Activated T-helper 2 cell treated with anti-CD3 and anti-CD28 coated beads, Interferon-gamma antibody, Interleukin-2, Interleukin-4, amounts not matched to agents 10 μg/mL and 5 μg/mL and 100 μg/mL, durations not matched to agents 14 hours and 24 hours and 36 hours (primary cell): ENCODE measurements at places on chromosomes 3 and 15.

- no peak for DNase-seq
These were observed 116.9 kb downstream of the TP63 start for GRCh38 chr3:189748046-189748445.

DNA sequence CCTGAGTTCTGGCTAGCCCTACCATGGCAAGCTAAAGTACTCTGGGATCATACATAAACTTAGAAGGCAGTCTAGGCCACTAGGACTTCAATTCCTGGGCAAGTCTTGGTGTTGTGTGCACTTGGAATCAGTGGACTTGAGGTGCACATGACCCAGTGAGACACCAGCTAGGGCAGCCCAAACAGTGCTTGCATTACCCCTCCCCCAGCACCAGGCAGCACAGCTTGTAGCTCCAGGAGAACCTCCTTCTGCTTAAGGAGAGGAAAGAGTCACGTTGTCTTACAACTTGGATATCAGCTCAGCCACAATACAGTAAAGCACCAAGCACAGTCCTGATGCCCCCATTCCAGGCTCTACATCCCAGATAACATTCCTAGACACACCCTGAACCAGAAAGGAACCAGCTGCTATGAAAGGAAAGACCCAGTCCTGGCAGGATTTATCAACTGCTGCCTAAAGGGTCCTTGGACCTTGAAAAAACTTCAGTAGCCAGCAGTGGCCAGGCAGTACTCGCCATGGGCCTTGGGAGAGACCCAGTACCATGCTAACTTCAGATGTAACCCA is 57.2 kb downstream of the MYO9A start:
- no peak for DNase-seq

DNA sequence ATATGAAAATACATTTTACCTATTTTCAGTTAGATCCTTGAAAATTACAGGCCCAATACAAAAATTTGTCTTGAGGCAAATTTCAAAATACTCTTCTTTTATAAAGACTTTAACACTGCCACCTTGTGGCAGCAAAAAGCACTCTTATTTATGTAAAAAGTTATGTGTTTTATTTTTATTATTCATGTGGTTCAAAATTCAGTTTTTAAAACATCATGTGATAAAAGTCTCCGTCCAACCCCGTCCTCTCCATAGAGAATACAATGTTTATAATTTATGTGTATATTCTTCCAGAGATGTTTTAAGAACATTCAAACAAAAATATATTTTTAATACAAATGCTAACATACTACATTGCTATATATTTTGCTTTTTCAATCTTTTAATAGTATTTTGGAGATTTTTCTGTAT is 36.9 kb upstream of the TRIM59 start:
- no peak for DNase-seq

DNA sequence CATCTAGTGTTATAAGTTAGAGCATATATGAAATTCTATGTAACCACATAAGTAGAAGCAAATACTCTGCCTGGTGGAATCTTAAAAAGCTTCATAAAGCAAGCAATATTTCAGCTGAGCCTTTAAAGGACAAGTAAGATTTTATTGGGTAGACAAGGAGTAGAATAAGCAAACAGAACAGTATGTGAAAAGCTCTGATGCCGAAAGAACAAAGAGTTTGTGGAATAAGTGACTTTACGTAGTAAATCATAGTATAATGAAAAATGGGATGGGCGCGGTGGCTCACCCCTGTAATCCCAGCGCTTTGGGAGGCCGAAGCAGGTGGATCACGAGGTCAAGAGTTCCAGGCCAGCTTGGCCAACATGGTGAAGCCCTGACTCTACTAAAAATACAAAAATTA is 9.9 kb downstream of the EAF2 start:
- no peak for DNase-seq

DNA sequence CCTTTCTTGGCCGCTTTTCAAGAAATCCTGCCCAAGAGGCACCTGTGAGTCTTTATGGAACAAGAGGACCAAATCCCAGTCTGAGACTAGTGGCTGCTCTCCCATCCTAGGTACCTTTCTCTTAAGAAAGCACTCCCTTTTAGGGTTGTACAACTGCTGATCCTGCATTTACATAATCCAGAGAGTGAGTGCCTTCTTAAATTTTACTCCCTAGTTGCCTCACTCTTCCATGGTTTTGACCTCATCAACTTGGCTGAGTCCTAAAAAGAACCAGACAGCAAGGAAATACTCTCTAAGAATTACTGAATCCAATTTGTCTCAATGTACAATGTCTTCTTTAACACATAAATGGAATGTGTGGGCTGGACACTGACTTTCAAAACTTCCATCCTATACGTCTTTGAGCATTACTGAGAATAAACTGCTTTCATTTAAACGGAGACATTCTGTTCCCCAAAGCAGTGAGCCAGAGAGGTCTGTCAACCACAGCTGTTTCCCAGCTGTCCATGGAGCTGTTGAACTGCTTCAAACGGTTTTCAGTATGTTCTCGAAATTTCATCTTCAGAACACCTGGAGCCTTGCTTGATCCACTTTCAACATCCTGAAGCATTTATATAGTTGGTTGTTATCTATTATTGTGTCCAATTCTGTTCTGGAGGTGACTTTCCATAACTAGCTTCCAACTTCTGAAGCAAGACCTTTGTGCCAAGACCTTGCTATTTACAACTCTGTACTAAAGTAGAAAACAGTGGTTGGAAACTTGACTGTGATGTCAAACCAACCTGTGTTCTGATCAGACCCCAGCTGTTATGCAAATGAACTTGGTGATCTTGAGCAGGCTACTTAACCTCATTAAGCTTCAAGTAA is 179.1 kb downstream of the SLC9A9 start:
- DNase-seq, result no peak

- no peak for DNase-seq
These were observed 21.6 kb downstream of the LIMD1 start for GRCh38 chr3:45616158-45616557.

DNA sequence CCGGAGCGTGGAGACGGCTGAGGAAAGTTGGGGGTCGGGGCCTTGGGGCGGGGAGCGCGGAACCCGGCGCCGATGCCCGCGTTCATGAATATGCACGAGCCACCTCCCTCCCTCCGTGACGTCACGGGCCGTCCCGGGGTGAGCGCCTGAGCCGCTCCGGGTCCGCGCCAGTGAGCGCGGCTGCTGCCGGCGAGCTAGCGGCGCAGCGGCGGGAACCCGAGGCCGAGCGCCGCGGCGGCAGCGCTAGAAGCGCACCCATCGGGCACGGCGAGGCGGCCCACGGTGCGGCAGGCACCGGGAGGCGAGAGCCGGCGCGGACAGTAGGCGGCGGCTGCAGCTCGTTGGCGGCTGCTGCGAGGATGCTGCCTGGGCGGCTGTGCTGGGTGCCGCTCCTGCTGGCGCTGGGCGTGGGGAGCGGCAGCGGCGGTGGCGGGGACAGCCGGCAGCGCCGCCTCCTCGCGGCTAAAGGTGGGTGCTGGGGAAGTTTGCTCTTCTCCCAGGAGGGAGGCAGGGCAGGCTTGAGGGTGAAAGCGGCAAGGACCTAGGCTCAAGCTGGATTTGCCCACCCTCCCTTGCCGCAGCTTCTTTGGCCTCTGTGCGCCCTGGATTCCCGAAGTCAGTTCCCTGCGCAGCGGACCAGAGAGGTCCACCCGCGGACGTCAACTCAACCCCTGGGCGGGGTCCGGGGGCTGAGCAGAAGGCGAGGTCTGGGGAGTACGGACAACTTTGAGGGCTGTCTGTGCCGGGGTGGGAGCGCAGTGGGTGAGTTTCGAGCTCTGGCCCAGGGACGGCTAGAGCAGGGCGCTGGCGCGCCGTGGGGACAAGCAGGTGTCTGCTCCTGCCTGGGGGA is at the start of gene CLSTN2:
Gene CLSTN2, plus strand, starts transcription at position 170 of the 850 bp plus-strand sequence.
- peak; percentile 11 for DNase-seq

GRCh38 chr3:159565313-159565712 is 423.3 kb upstream of the IL12A start:
- no peak for DNase-seq

- no peak for DNase-seq
These were observed 448.6 kb upstream of the RASGRP1 start for GRCh38 chr15:39013262-39013661.

- DNase-seq, result no peak
These were observed 90.5 kb upstream of the CSPG5 start for GRCh38 chr3:47669026-47669749.

DNA sequence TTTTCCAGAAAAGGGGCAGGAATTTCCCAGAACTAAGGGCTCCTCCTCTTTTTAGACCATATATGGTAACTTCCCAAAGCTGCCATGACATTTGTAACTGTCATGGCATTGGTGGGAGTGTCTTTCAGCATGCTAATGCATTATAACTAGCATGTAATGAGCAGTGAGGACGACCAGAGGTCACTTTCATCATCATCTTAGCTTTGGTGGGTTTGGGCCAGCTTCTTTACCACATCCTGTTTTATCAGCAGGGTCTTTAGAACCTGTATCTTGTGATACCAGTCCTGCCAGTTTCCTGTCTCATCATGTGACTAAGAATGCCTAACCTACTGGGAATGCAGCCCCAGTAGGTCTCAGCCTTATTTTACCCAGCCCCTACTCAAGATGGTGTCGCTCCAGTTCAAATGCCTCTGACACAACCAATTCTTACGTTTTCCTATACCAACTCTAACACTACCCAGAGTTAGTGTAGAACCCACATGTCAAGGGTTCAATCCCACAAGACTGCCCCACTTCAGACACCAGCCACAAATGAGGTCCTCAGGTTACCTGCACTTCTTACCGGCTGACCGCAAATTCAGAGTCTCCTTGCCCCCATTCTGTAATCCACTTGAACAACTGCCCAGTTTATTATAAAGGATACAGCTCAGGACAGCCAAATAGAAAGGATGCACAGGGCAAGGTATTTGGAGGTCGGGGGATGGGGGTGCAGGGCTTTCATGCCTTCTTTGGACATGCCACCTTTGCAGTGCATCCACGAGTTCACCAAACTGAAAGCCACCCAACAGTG is 17.7 kb downstream of the FOXB1 start:
- DNase-seq, result no peak

GRCh38 chr15:100689131-100689899 is 86.9 kb downstream of the ASB7 start:
- no peak for DNase-seq

DNA sequence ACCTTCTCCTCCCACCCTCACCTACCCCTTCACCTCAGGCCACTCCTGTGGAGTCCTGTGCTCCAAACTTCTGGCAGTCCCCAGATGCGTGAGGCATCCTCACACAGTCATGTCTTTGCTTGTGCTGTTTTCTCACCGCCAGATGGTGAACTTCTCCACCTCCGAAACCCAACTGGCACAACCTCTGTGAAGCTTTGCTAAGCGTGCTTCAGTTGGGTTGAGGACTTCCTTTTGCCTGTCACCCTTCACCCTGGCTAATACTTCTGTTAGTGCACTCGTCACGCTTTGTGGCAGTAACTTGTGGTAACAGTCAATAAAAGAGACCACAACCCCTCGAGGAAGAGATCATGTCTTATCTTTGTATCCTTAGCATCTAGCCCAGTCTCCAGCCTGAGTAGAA is 42.0 kb upstream of the SKOR1 start:
- DNase-seq, result peak; percentile 49

GRCh38 chr3:70120357-70120966 is 120.9 kb downstream of the SAMMSON start:
- peak; percentile 44 for DNase-seq

DNA sequence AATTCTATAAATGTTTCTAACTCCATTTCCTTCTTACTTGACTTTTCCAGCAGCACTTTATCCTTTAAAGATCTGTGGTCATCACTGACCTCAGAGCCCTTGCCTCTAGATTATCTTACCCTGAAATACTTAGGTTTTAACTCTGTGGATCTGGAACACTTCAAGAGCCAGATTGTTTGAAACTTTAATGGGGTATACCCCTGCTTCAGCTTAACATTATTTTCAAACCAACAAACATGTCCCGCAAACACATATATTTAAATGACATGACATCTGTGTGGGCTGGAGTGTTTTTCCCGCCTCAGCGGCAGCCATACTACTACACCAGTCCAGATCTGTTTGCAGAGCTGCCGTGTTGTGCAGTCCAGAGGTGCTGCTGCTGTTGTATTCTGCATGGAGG is 252.0 kb upstream of the TPM1 start:
- DNase-seq, result no peak

DNA sequence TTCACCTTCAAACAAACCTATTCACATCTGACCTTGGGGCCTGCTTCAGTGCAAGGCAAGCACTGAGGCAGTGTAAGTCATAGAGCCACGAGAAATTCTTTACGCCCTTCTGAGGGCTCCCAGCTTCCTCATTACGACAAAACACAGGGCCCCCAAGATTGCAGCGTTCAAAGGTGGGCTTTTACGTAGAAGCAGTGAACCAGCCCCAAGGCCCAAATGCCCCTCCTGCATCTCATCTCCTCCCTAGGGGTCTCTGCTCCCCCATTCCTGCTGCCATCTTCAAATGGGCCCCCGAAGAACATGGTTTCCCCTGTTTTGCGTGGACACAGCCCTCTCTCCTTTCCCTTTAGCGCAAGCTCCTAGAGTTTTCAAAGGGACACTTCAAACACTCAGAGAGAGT is 285.1 kb downstream of the MEX3B start:
- DNase-seq, result no peak

- DNase-seq, result no peak
These were observed 493.1 kb downstream of the MECOM start for GRCh38 chr3:169170456-169170855.

DNA sequence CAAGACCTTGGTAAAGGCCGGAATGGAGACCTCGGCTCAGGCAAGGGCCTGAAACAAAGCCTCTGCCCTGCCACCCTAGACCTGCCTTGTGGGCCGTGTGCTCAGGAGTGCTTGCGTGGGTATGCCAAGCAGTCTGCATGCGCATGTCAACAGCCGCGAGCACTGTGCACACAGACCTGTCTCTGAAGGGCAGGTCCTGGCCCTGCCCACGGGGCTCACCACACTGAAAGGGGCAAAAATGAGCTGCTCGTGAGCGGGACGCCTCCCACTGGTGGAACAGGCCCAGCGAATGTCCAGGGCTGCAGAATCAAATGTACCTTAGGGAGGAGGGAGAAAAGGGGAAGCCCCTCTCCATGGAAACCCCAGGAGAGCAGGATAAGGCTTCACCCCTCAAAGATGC is 44.3 kb upstream of the FGD5 start:
- DNase-seq, result no peak

GRCh38 chr3:182500289-182500688 is 293.0 kb upstream of the ATP11B start:
- DNase-seq, result no peak

GRCh38 chr3:189307963-189308362 is 136.2 kb downstream of the TPRG1 start:
- no peak for DNase-seq

DNA sequence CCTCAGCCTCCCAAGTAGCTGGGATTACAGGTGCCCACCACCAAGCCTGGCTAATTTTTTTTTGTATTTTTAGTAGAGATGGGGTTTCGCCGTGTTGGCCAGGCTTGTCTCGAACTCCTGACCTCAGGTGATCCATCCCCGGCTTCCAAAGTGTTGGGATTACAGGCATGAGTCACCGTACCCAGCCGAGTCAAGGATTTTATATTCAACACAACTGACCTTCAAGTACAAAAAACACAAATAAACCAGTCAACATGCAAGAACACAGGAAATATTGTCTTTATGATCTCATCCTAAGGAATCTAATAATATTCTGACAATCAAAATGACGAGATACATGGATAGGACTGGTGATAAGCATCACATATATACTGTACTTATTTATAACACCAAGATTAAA is 37.9 kb downstream of the TJP1 start:
- DNase-seq, result no peak
